ENCODE measurements at places on chromosomes 12 and 14. TPM values are rescaled to one million over a fixed set of nuclear protein-coding genes. Genes with fewer than 3 reads are reported as not detected.

DNA sequence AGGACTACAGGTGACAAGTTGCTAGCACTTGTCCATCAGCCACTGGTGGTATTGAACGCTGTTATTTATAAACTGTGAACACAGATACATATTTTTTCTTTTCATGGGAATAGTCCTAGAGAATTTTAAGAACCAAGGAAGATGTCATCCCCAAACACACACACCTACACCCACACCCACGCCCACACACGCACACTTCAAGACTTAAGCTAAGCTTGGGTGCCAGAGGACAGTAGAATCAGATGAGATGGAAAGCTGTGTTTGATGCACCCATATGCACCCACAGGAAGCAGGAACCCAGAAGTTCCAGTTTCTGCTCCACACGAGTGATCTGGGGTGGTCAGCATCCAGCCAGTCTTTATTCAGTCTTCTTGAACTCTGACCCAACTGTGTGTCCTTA, 348.3 kb downstream of the KCNH5 start:
- H3K36me3 ChIP-seq = no peaks in the 10 kb centered on the region
- H3K27me3 ChIP-seq = no peaks in the 10 kb centered on the region
- DNase-seq = no peak
- H3K4me1 ChIP-seq = no peaks in the 10 kb centered on the region
- H3K4me3 ChIP-seq = no peak overlapping the region

- H3K4me3 ChIP-seq = peak overlapping the region; percentile 92
- peaks cover 3% of the 10 kb centered on the region for H3K36me3 ChIP-seq
- peak overlapping the region; percentile 93 for H3K27ac ChIP-seq
- H3K4me1 ChIP-seq = peaks cover 53% of the 10 kb centered on the region
- no peak for DNase-seq
- no peaks in the 10 kb centered on the region for H3K27me3 ChIP-seq
These were observed 20.6 kb upstream of the CLEC2D start for GRCh38 chr12:9648701-9649531.

- no peaks in the 10 kb centered on the region for H3K27me3 ChIP-seq
- no peaks in the 10 kb centered on the region for H3K4me1 ChIP-seq
- DNase-seq = no peak
- no peak overlapping the region for H3K4me3 ChIP-seq
- no peak overlapping the region for H3K27ac ChIP-seq
- H3K36me3 ChIP-seq = no peaks in the 10 kb centered on the region
These were observed 77.0 kb downstream of the RBM19 start for GRCh38 chr12:113889076-113889475.

DNA sequence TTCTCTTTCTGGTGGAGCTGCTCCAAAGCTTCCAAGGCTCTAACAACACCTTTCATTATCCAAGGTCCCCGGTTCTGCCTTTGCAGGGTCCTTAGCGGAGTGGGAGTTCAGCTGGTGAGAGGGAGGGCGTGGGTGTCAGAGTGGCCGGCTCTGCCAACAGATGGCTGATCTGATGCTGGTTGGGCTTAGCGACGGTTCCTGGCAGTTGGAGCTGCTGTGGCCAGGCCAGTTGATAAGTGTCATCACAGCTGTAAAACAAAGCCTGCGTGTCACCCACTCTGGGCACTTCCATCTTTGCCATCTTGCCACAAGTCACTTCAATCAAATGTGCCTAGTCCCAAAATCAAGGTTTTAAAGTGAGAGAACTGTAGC, 36.3 kb downstream of the RIN3 start:
- no peak overlapping the region for H3K4me3 ChIP-seq
- H3K36me3 ChIP-seq = no peaks in the 10 kb centered on the region
- peaks cover 17% of the 10 kb centered on the region for H3K4me1 ChIP-seq
- DNase-seq = no peak
- no peak overlapping the region for H3K27ac ChIP-seq
- H3K27me3 ChIP-seq = no peaks in the 10 kb centered on the region

GRCh38 chr14:104140463-104141331, 2.3 kb downstream of the KIF26A start:
- H3K27me3 ChIP-seq = no peaks in the 10 kb centered on the region
- no peak overlapping the region for H3K4me3 ChIP-seq
- DNase-seq = peak; percentile 26
- H3K36me3 ChIP-seq = no peaks in the 10 kb centered on the region
- H3K4me1 ChIP-seq = peaks cover 4% of the 10 kb centered on the region

- H3K4me3 ChIP-seq = no peak overlapping the region
- no peaks in the 10 kb centered on the region for H3K27me3 ChIP-seq
- no peaks in the 10 kb centered on the region for H3K36me3 ChIP-seq
- no peaks in the 10 kb centered on the region for H3K4me1 ChIP-seq
- no peak overlapping the region for H3K27ac ChIP-seq
These were observed 225.1 kb upstream of the DIO3 start for GRCh38 chr14:101336183-101336582.

DNA sequence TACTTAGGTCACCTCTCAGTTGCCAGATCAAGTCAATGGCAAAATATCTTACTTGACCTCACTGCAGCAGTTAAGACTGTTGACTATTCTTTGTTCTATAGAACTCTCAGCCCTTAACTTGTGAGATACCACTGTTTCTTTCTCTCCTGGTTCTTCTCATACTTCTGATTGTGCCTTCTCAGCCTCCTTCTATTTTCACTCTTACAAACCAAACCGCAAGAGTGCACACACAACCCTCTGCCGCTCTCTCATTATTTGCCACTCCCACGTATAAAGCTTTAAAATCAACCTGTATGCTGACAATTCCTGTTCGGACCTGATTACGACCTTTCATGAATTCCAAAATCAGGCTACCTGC, 4.5 kb downstream of the E2F7 start:
- no peaks in the 10 kb centered on the region for H3K36me3 ChIP-seq
- no peaks in the 10 kb centered on the region for H3K4me1 ChIP-seq
- no peak overlapping the region for H3K27ac ChIP-seq
- no peak overlapping the region for H3K4me3 ChIP-seq

DNA sequence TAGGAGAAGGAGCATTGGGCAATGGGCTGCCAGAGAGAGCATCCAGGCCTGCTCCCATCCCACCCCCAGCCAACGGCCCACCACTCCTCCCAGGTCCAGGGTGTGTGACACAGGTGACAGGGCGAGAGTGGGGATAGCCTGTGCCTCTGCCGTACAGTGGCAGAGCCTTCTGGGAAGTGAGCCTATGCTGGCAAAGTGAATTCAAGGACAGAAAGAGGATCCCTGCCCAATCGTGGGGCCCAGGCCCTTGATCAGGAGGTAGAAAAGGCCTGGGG, 553 bp upstream of the KRT79 start:
- DNase-seq = no peak
- H3K36me3 ChIP-seq = no peaks in the 10 kb centered on the region
- H3K4me3 ChIP-seq = no peak overlapping the region
- no peak overlapping the region for H3K27ac ChIP-seq
- H3K4me1 ChIP-seq = peaks cover 12% of the 10 kb centered on the region

GRCh38 chr12:61490526-61491498, 769.4 kb upstream of the USP15 start:
- no peaks in the 10 kb centered on the region for H3K36me3 ChIP-seq
- no peaks in the 10 kb centered on the region for H3K27me3 ChIP-seq

DNA sequence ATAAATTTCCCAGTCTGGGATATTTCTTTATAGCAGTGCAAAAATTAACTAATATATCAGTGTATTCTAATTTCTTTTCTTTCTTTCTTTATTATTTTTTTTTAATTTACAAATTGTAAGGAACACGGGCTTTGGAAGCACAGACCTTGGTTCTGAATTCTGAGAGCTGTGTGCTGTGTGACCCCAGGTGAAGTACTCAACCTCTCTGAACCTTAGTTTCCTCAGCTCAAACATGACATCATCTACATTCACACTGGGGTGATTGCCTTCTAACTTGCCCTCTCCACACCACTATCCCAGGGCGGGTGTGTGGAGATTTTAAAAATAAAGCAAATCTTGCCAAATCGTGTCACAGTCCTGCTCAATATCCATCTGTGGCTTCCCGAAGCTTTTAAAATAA, 282.8 kb downstream of the C12orf75 start:
- DNase-seq = no peak
- no peaks in the 10 kb centered on the region for H3K36me3 ChIP-seq
- H3K27me3 ChIP-seq = no peaks in the 10 kb centered on the region
- H3K4me1 ChIP-seq = no peaks in the 10 kb centered on the region
- no peak overlapping the region for H3K27ac ChIP-seq

GRCh38 chr14:55715889-55716288, 135.9 kb downstream of the KTN1 start:
- no peaks in the 10 kb centered on the region for H3K4me1 ChIP-seq
- no peaks in the 10 kb centered on the region for H3K27me3 ChIP-seq
- DNase-seq = no peak
- H3K36me3 ChIP-seq = no peaks in the 10 kb centered on the region
- H3K27ac ChIP-seq = no peak overlapping the region

- no peaks in the 10 kb centered on the region for H3K4me1 ChIP-seq
- H3K36me3 ChIP-seq = no peaks in the 10 kb centered on the region
- DNase-seq = no peak
- no peaks in the 10 kb centered on the region for H3K27me3 ChIP-seq
These were observed 134.7 kb upstream of the RFLNA start for GRCh38 chr12:124160097-124160756.

Gene LTBR
- total RNA-seq = 0.51 TPM

Gene ATF1
- 50.8 TPM for total RNA-seq

Gene TMTC1
- total RNA-seq = not detected

Gene KRT2
- not detected for total RNA-seq

Gene SYCP3
- total RNA-seq = 0.22 TPM

Gene RND1
- 2.0 TPM for total RNA-seq

Gene DEPDC4
- 1.4 TPM for total RNA-seq

Gene KRT83
- total RNA-seq = not detected
